T-cell (primary cell): ENCODE measurements at places on chromosomes 11 and 22. TPM values are rescaled to one million over a fixed set of nuclear protein-coding genes. Genes with fewer than 3 reads are reported as not detected.

- H3K27me3 ChIP-seq, result peaks cover 80% of the 10 kb centered on the region
- no peaks in the 10 kb centered on the region for H3K36me3 ChIP-seq
- DNase-seq, result no peak
- no peak overlapping the region for H3K27ac ChIP-seq
Observed at GRCh38 chr11:61529537-61530225, 21.1 kb downstream of the LRRC10B start.

ALKBH3 gene
- total RNA-seq, result 21.6 TPM

- no peaks in the 10 kb centered on the region for H3K27me3 ChIP-seq
- H3K27ac ChIP-seq, result no peak overlapping the region
- no peaks in the 10 kb centered on the region for H3K4me1 ChIP-seq
- H3K4me3 ChIP-seq, result no peak overlapping the region
- H3K36me3 ChIP-seq, result no peaks in the 10 kb centered on the region
- peak; percentile 48 for DNase-seq
Observed at GRCh38 chr11:64152841-64153691, 12.8 kb downstream of the MACROD1 start.

MMP11 gene
- total RNA-seq, result 2.1 TPM

HBG2 gene
- total RNA-seq, result not detected

GRCh38 chr11:32935462-32936029, 42.9 kb downstream of the QSER1 start:
- H3K36me3 ChIP-seq, result peaks cover 8% of the 10 kb centered on the region
- H3K27ac ChIP-seq, result no peak overlapping the region
- no peak for DNase-seq
- H3K27me3 ChIP-seq, result no peaks in the 10 kb centered on the region
- no peak overlapping the region for H3K4me3 ChIP-seq
- H3K4me1 ChIP-seq, result no peaks in the 10 kb centered on the region

GRCh38 chr22:26701323-26701722, 43.9 kb downstream of the MIAT start:
- H3K4me3 ChIP-seq, result no peak overlapping the region
- no peak overlapping the region for H3K27ac ChIP-seq
- H3K36me3 ChIP-seq, result peaks cover 8% of the 10 kb centered on the region
- no peaks in the 10 kb centered on the region for H3K27me3 ChIP-seq
- peaks cover 4% of the 10 kb centered on the region for H3K4me1 ChIP-seq
- DNase-seq, result no peak

- H3K27ac ChIP-seq, result no peak overlapping the region
- no peaks in the 10 kb centered on the region for H3K27me3 ChIP-seq
- peak; percentile 76 for DNase-seq
- H3K4me1 ChIP-seq, result peaks cover 8% of the 10 kb centered on the region
- H3K36me3 ChIP-seq, result peaks cover 17% of the 10 kb centered on the region
Observed at GRCh38 chr22:38114484-38115398, 4.3 kb upstream of the BAIAP2L2 start.

- H3K27ac ChIP-seq, result peak overlapping the region; percentile 89
- no peaks in the 10 kb centered on the region for H3K27me3 ChIP-seq
- H3K36me3 ChIP-seq, result no peaks in the 10 kb centered on the region
- H3K4me3 ChIP-seq, result no peak overlapping the region
- no peak for DNase-seq
Observed at GRCh38 chr11:125515102-125515439, 19.0 kb upstream of the FEZ1 start.

DNA sequence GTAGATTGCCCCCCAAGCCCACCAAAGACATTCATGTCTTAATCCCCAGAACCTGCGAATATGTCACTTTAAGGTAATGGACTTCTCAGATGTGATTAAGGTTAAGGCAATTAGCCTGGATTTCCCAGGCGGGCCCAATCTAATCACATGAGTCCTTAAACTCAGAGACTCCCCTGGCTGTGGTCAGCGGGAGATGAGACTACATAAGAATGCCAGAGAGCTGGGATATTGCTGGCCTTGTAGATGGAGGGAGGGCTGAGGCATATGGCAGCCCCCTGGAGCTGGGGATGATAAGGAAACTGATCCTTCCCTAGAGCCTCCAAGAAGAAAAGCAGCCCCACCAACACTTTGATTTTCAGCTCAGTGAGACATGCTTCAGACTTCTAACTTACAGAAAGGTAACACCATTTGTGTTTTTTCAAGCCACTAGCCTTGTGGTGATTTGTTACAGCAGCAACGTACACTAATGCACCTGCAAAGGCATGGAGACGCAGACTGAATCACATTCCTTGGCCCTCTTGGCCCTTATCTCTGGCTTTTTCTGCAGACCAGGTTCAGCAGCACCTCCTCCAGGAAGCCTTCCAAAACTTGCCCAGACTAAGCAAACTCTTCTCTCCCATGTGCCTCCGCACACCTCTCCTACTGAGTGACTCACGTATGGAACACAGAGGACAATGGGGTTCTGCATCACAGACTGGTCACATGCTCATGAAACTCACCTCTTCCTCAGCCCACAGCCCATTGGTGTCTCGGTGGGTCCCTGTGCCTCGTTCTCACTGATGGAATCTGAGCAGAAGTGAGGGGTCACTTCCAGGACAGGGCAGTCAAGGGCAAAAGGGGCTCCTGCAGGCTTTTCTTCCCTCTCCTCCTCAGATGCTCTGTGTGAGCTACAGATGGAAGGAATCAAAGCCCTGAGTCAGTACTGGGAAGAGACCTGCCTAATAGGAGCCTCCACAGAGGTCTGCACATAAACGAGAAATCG, 86.3 kb upstream of the HMGXB4 start:
- no peaks in the 10 kb centered on the region for H3K4me1 ChIP-seq
- H3K27ac ChIP-seq, result no peak overlapping the region
- H3K4me3 ChIP-seq, result no peak overlapping the region
- no peaks in the 10 kb centered on the region for H3K36me3 ChIP-seq
- H3K27me3 ChIP-seq, result no peaks in the 10 kb centered on the region
- DNase-seq, result no peak

- H3K27ac ChIP-seq, result no peak overlapping the region
- DNase-seq, result no peak
- peak overlapping the region; percentile 74 for H3K4me3 ChIP-seq
Observed at GRCh38 chr11:578276-579035, 2.2 kb downstream of the PHRF1 start.

GRCh38 chr11:124872741-124873140, 7.5 kb downstream of the ROBO3 start:
- H3K4me1 ChIP-seq, result peaks cover 37% of the 10 kb centered on the region
- H3K36me3 ChIP-seq, result no peaks in the 10 kb centered on the region
- peaks cover 81% of the 10 kb centered on the region for H3K27me3 ChIP-seq
- H3K4me3 ChIP-seq, result no peak overlapping the region
- no peak overlapping the region for H3K27ac ChIP-seq

GRCh38 chr11:115990004-115990447, 485.8 kb upstream of the CADM1 start:
- no peaks in the 10 kb centered on the region for H3K4me1 ChIP-seq
- DNase-seq, result no peak
- H3K36me3 ChIP-seq, result no peaks in the 10 kb centered on the region
- no peak overlapping the region for H3K4me3 ChIP-seq
- no peak overlapping the region for H3K27ac ChIP-seq

RBMXL2 gene
- total RNA-seq, result not detected

AGBL2 gene
- 8.7 TPM for total RNA-seq

CLMP gene
- total RNA-seq, result 0.30 TPM

HPS4 gene
- total RNA-seq, result 38.7 TPM

- peak within 1 kb of the TSS; percentile 67 for H3K4me3 ChIP-seq
- H3K27ac ChIP-seq, result no peak within 1 kb of the TSS
- peaks cover 2% of the 10 kb centered on the region for H3K27me3 ChIP-seq
- DNase-seq, result no peak
Observed at GRCh38 chr11:7020183-7020917, at the start of the genes NLRP14 and ZNF214. TSS of gene NLRP14 (plus strand) at chr11:7020479. CDS start at chr11:7038587, 18,108 bp downstream. TSS of gene ZNF214 (minus strand) at chr11:7020346. CDS start at chr11:7002835, 17,511 bp downstream.
